ENCODE measurements at places on chromosomes 6 and 20.

DNA sequence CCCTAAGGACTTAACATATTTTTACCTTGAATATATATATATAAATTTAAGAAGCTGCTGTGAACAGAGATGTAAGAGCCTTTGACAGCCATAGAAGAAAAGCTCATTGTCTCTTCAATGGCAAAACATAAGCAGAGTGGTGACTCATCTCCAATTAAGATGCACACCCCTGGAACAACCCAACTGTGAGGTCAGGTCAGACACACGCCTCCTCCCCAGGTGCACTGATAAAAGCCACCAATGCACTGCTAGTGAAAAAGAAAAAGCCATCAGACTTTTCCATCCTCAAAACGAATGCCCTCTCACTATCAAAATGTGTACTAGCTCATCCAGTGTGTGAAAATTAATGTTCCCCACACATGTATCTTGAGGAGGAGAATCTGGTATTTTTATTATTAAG lies 100.1 kb downstream of the SMLR1 start:
- peak; percentile 60 for DNase-seq

- DNase-seq: no peak
Observed at GRCh38 chr6:14921878-14922671, 323.8 kb upstream of the JARID2 start.

GRCh38 chr20:22833851-22834250 lies 201.3 kb upstream of the SSTR4 start:
- DNase-seq: no peak

DNA sequence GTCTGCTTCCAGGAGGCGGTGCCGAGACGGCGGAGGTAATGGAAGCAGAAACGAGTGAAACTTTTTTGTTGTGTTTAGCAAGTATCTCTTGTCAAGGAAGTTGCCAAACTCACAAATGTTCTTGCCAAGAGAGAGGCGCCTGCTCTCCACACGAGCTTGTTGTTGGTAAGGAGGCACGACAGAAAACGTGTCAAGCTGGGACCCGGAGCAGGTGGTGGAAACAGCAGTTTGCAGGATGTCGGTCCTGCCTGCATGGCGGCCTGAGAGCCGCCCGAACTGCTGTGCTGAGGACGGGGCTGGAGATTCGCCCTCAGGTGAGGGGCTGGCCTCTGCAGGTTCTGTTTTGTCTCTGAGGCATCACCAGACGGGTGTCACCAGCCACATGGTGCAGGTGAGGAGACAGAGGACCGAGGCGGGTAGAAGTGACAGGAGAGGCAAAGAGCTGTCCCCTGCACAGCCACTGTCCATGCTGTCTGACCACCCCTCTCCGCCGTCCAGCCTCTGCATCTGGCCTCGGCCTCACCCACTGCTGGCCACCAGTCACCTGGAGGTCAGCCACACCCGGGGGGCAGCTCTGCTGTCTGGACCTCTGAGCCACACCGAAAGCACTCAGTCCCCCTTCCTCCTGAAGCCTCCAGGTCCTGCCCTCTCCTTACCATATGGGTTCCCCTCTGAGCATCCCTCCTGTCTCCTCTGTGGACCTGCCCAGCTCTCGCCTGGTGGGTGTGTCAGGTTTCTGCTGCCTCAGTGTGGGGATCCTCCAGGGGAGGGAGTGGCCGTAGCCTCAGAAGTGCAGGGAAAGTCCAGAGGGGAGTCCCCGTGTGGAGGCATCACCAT lies 261.5 kb downstream of the TAF4 start:
- DNase-seq: no peak

- no peak for DNase-seq
Observed at GRCh38 chr6:154888421-154889295, 106.5 kb upstream of the TIAM2 start.

GRCh38 chr20:56956534-56956933 lies 309.9 kb downstream of the BMP7 start:
- DNase-seq: no peak

DNA sequence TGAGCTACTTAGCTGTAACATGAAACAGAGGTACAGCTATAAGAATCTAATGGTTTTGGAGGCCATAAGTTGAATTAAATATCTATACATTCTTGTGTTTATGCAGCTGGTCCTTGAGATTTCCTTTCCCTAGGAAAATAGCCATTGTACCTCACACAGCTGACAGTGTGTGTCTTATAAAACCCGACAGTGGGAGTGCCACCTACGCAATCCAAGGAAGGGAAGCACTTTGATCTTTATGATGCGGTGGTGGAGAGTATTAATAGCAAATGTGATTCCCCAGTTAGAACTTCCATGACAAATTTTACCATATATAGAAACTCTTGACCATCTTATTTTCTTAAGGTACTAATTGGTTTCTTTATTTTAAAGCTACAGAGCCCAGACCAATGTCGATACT lies 149.5 kb downstream of the TMEM200A start:
- no peak for DNase-seq

DNA sequence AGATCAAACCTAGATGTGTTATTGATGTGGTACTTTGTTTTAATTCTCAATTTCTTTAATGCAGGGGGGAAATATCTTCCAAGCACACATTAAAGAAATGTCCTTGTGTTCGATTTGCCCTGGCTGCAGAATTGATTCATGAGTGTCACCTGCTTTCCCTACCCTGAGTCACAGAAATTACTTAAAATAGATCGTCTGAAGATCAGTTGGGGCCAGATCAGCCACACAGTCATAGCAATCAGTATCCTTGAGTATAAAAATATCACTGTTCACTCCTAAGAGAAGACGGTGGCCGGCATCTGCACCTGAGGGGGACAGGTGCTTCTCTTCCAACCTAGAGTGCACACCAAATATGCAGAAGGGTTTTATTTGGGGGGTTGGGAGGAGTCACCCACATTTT lies 115.2 kb upstream of the RIN2 start:
- DNase-seq: no peak

GRCh38 chr6:127402890-127403617 lies 56.1 kb downstream of the KIAA0408 start:
- DNase-seq: peak; percentile 22

DNA sequence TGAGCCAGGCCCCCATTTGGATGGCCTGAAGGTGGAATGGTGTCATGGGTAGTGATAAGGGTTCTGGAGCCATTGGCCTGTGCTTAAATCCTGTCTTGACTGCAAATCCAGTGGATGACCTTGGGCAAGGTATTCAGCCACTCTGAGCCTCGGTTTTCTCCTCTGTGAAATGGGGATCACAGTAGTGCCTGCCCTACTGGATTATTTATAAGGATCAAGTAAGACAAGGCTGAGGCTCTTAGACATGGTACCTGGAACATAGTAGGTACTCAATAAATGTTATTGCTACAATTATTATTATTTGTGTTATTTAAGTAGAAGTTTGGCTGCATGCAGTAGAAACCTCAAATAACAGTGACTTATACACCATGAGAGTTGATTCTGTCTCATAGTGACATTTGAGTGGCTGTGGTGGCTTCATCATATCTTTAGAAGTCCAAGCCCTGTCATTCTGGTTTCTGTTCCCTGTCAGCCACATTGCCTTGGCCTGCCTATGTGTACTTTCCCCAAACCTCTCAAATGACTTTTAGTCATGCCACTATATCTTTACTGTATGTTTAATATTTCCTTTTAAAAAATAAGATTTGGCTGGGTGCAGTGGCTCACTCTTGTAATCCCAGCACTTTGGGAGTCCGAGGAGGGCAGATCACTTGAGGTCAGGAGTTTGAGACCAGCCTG lies 37.6 kb upstream of the CHMP4B start:
- no peak for DNase-seq

DNA sequence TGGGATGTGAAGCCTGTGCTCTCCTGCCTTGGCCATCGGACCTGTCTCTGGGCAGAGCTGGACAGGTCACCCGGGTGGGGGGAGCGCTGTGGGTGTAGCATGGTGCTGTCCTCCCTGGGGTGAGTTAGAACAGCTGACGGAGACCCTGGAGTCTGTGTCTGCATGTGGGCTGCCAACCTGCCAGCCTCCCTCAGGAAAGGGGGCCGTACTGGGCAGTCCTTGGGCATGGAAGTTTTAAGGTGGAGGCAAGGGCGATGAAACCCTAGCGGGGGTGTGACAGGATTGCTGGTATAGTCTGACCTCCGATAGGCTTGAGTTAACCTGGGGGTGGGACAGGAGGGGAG lies 2.4 kb downstream of the SOX18 start:
- no peak for DNase-seq

- peak; percentile 14 for DNase-seq
Observed at GRCh38 chr20:64063389-64064144, 569 bp downstream of the TCEA2 start.

GRCh38 chr6:70857387-70858077 lies 99.3 kb downstream of the B3GAT2 start:
- DNase-seq: no peak

- peak; percentile 64 for DNase-seq
Observed at GRCh38 chr6:36984581-36985416, 1.2 kb downstream of the MTCH1 start.

DNA sequence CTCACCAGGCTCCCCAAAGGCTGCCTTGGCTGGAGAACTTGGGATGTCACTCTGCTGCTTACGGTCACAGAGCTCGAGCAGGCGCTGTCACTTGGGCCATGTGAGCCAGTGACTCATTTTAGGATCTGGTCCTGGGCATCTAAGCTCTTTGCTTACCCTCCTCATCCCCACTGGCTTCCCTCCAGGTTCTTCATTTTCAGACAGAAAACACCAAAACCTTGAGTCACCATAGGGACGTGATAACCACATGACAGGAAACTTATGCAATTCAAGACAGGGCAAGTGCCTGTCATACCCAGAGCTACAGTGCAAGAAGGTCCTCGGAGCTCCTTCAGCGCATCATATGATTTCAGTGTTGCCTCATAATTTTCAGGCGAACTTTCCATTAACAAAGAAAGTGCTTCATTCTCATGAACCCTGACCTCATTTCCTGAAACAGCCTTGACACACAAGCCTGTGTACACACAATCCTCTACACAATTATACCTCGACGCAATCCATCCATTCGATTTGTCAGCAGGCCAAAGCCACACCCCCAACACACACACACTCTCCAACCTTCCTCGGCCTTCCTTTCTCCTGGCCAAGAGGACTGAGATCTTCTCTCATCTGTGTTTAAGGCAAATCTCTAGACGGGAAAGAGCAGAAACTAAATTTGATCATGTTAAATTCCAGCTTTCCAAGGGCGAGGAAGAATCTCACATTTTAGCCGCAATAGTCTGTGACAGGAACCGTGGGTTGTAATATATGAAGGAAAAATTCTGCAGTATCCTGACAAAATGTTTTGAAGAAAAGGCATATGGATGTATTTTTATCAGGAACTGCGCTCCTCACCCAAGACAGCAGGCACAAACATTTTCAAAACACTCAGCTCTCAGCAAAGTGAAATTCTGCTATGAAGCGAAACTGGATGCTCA lies 25.3 kb downstream of the TBC1D7 start:
- DNase-seq: peak; percentile 71

GRCh38 chr6:43747784-43748183 lies 22.2 kb upstream of the VEGFA start:
- DNase-seq: no peak

DNA sequence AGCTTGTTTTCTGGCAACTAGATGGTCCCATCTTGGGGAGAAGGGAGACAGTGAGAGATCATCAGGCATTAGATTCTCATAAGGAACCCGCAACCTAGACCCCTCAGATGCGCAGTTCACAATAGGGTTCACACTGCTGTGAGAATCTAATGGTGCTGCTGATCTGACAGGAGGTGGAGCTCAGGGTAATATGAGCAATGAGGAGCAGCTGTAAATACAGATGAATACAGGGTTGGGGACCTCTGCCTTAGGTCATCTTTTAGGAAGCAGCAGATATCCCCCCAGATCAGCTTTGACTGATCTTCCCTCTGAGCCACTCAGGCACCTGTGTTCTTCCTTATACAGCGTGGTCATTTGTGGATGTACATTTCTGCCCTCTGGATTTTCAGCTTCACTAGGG lies 63.4 kb downstream of the SMOC2 start:
- DNase-seq: no peak

DNA sequence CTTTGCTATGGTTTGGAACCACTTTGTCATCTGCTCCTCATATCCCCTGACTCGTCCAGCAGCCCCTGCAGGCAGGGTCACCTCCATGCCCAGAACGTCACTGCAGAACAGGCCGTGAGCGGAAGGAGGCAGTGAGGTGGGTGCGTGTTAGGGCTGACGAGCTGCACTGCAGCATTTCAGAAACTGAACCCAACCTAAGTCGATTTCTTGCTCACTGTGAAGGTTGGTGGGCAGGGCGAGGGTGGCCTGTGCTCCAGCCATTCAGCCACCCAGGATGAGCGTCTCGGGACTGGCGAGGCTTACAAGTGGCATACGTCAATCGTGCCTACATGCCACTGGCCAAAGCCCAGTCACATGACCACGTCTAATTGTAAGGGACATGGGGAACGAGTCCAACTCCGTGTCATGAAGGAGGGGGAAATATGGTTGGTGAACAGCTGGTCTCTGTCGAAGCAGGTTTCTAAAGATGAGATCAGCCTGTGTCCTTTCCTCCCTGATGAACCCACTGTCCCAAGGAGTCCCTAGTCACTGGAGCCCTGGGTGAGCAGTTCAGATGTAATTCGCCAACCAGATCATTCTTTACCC lies 289.1 kb downstream of the TAF4 start:
- DNase-seq: no peak

GRCh38 chr6:48101290-48101689 lies 9.7 kb downstream of the PTCHD4 start:
- DNase-seq: no peak

DNA sequence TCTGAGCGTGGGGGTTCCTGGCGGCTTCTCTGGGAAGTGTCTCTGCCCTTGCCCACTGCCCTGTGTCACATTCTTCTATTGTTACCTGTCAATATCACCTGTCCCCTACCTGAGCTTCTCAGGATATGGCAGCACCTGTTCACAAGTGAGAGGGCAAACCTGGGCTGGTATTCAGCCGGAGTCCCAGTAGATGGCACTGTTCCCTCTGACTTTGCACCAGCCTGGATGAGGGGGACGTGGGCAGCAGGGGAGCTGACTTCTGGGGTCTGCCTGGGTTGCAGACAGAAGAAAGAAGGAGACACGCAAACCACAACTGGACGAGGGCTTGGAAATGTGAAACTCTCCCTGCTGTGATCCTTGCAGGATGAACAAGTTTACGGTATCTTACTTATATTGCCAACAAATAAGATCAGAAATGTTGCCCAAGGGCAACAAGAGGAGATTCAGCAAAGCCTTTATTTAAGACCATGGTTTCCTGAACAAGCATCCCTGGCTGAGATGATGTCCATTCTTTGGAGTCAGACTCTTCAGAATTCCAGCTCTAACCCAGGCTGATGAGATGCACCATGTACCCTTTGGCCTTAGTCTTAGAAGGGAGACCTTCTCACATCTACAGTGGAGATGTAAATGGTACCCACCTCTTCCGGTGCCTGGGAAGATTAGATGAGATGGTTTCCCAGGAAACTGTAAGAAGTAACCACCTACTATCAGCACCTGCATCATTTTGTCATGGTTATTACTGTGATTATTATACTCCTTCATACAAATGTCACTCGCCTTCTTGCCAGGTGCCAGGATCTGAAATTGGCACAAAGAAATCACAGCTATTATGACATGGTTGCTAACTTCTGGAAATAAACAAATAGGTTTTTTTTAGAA lies 400.0 kb upstream of the CDH4 start:
- no peak for DNase-seq

DNA sequence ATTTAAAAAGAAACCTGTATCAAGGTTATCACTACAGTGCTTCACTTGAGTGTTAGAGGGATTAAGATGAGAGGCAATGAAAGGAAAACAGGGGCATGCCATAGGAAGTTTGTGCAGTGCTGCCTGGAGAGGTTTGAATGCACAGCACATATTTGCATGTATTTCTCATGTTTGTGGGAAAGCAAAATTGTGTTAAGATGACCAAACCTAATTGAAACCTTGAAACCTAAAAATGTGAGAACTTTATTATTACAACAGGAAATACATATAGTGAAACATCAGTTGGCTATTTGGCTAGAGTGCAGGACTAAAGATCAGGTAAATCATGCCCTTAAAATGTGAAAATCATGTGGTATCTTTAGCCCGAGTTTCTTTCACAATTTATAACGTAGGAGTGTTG lies 8.5 kb upstream of the TBXT start:
- no peak for DNase-seq
